ENCODE measurements at places on chromosomes 4 and X. TPM values are rescaled to one million over a fixed set of nuclear protein-coding genes. Genes with fewer than 3 reads are reported as not detected.

GRCh38 chr4:40182001-40182400, 14.8 kb upstream of the RHOH start:
- no peak for DNase-seq

- DNase-seq: no peak
These were observed 181.4 kb upstream of the PCDH7 start for GRCh38 chr4:30538794-30539193.

DNA sequence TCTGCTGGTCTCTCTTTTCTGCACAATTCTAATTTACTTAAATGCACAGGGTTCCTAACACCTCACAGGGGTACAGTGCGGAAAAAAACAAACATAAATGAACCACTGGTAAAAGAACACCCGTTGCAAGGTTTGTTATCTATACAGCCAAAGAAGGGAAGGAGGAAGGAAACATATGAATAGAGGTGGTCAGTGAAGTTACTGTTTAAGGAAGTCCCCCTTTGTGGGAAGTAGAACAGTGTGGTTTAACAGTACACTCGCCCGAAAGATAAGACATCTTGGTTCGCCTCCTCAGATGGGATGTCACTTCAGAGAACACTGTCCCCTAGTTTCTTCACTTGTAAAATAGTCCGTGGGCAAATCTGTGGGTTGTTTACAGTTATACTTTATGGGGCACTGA, 57.5 kb downstream of the TEC start:
- DNase-seq: no peak

ATOH1 gene
- not detected for total RNA-seq

DNA sequence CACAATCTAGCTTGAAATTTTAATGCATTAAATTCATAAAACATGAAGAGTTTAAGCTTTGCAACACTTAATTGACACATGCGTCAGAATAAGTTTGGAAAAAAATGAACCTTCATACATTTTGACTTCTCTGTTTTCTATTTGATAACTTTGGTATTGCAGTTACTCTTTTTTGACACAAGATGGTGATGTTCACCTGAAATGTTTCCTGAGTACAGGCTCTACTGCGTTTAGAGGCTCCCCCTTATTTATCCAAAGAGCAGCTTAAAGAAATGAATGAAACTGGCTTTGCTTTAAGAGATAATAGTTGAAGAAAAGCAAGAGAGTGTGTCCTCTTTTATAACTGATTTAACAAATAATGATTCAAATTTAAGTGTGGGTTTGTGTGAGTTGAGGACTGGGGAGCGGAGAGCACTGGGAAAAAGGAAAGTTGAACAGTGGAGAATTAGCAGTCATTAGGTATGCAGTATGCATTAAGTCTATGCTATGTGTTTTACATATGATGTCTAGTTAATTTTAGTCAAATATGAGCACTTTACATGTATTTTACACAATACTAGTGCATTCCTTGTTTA, 180.6 kb upstream of the NUDT6 start:
- DNase-seq: no peak

DNA sequence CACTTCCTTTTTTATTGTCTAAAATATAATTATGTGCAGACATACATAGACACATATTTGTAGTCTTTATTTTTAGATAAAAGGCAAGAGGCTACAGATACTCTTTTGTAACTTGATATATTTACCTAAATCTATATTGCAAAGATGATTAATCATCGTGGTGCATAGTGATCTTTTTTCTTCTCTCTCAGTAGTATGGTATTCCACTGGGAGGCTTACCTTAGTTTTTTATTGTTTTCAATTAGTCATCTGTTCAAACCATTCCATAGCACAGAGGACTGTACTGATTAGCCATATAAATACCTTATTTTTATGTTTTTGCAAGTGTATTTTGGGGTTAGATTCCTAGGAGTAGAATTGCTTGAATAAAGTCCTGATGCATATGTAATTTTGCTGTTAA, 619.7 kb downstream of the GRXCR1 start:
- DNase-seq: no peak

- DNase-seq: no peak
These were observed 109.0 kb upstream of the MAMLD1 start for GRCh38 chrX:150253959-150254620.

GRCh38 chr4:140150636-140150885, 3.4 kb downstream of the MAML3 start:
- DNase-seq: no peak

NPNT gene
- total RNA-seq: not detected

RHOXF1 gene
- total RNA-seq: not detected

DNA sequence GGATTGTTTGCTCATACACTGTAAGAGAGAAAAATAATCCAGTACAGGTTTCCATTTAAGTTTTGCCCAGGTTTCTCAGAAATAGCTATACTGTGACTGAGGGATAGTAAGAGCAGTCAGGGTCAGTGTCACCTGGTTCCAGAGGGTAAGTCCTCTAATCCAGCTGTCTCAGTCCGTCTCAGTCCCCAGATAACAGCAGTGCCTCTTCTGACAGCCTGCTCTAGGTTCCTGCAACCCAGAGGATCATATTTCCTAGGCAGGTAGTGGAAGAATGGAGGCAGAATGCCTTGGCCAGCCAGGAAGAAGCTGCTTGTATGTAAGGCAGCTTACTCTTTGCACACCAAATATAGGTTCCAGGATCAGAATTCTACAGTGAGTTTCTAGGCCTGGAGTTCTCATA, 22.6 kb upstream of the GNRHR start:
- no peak for DNase-seq

DNA sequence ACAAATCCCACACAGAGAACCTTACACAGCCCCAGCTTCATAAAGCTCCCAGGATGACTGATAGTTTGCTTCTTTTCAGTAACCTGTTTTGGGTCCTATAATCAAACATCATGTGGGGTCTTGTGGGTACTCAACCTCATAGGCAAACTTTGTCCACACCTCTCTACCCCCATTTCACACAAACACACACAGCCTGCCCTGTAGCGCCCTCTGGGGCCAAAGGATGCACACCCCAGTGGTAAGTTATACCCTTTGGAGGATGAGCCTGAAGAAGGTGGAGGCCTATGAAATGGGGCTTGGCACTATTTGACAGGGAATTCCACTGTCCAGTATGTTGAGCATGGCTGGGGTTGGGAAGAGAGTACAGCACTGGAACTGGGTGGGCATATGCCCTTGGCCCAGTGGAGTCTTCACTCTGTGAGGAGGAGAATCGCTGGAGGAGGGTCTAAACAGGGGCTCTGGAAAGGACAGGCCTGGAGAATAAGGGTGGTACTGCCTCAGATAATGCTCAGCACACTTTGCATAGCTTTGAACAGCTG, 30.5 kb upstream of the COL25A1 start:
- no peak for DNase-seq

MXRA5 gene
- total RNA-seq: not detected

TXK gene
- total RNA-seq: 0.98 TPM

CCDC160 gene
- not detected for total RNA-seq

AR gene
- not detected for total RNA-seq

DNA sequence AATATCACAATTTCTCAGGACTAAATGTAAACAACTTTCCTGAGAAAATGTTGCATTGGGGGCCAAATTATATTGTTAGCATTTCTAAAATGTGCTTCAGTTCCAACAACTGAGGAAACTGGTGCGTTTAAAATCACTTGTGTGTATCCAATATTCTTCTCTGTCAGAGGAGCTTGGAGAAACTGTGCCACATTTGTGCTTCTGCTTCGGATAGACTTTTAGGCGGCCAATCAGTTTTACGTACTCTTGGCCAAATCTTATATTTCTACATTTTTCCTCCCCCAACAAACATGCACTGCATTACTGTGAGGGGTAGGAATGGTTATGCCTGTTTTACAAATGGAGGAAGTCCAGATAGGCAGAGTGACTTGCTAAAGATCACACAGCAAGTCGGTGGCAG, 27.4 kb upstream of the TRPC5OS start:
- no peak for DNase-seq

ZFP92 gene
- 1.6 TPM for total RNA-seq

HEPH gene
- not detected for total RNA-seq

IQCM gene
- total RNA-seq: not detected

GRCh38 chrX:56802921-56803849, 74.1 kb downstream of the NBDY start:
- DNase-seq: no peak
